AG20443 (cell line): ENCODE measurements at places on chromosomes 7 and 10.

DNA sequence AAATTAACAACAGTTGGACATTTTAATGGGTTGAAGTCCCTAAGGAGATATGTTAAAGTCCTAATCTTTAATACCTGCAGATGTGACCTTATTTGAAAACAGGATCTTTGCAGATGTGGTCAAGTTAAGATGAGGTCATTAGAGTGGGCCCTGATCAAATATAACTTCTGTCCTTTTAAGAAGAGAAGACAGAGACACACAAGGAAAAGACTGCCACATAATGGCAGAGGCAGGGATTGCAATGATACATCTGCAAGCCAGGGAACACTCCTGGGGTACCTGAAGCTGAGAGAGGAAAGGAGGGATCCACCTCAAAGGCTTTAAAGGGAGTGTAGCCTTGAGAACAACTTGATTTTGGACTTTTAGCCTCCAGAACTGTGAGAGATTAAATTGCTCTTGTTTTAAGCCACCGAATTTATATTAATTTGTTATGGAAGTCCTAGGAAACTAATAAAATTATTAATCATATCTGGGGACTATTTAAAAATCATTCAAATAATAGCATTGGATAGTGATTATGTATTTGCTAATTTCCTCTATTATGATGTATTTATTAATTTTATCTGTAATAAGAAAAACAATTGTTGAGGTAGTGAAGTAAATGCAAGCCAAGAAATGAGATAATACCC lies 700.0 kb upstream of the PCDH15 start:
- peak; percentile 14 for DNase-seq

- DNase-seq: no peak
Measured at GRCh38 chr7:48097521-48098231, 8.6 kb downstream of the UPP1 start.

- DNase-seq: no peak
Measured at GRCh38 chr7:33054261-33054964, 8.2 kb downstream of the NT5C3A start.

DNA sequence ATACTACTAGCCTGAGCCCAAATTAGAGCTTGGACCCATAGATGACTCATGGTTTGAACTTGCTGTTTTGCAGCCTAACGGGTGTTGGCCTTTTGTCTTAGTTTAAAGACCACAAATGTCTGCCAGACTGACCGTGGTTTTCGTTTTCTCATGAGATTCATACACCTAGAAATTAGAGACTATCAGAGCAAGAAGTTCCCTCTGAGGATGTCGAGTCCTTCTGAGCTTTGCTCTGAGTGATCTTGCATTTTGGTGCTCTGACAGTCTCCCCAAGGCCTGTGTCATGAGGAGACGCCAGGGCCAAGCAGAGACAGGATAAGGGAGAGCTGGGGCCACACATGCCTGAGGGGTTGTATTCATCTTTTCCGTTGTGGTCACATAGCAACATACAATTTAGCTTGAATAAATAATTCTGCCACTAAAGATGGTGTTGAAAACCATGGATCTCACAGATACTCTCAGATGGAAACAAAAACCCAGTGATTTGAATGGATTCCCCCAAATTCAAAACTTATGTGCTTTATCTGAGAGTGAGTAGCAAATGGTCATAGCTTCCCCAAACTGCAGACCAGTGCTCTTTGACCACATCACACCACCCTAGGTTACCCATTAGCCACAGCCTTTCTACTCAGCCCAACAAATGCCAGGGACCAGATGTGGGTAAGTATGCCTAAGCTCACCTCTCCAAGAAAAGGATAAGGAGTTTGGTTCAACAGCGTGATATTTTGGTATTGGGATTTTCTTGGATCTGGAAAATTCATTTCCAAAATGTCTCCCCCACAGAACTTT lies 762.0 kb upstream of the IGFBP3 start:
- peak; percentile 77 for DNase-seq

DNA sequence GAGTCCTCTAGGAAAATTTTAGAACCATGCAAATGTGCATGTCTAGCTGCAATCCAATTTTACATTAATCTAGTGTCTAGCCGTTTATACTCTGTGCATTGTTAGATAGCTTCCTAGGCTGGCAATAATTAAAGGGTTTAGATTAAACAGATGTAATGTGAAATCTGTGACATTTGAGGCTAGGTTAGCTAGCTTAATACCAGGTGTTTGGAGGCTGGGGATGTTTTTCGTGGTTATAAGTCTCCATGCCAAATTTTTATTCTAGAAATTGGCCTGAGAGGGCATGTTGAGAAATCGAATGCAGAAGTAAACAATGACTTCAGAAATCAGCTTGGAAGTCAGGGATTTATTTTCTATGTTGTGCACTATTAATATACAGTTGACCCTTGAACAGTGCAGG lies 94.2 kb downstream of the ST7 start:
- no peak for DNase-seq

DNA sequence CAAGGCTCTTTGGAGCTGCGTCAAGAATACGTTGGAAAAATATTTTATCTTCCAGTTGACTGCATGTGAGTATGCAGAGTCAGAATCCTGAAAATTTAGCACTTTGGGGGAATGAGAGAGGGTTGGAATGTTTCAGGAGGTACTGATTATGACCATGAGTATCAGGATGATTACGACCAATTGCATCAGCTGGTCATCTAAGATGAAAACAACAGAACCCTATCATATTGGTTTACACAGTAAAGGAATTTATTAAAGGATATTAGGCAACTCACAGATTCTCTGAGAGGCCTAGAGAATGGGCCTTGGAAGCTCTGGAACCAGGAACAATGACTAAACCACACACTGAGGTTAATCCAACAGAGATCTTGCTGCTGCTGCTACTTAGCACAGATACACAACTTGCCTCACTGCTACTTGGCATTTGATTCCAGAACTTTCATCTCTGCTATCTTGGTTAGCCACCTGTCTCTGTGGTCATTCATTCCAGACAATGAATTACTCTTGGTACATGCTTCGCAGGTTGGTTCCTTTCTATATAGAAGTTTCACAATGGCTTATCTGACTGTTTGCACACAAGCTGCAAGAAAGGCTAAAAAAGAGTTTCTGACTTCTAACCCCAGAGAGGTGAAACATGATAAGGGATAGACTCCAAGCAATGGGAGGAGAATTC lies 68.0 kb upstream of the CTTNBP2 start:
- no peak for DNase-seq

DNA sequence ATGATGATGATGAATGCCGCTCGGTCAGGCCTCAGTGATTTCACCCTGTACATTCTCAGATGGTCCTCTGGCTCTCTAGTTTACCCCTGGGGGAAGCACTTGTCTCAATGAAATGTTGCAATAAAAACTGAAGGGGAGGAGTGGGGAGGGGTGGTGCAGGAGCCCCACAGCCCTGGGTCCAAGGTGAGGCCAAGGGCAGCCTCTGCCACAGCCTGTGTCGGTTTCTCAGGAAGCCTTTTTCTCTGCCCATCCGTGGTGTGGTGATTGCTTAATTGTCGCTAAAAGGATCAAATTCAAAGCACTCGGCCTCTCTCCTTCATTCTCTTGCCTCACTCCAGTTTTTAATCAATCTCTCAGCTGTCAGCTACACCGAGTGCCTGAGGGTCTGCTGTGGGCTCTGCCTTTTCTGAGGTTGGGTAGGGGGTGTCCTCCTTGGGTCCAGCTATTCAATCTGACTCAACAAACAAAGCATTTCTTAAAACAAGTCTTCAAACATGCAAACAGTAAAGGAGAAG lies 39.1 kb upstream of the HSPA12A start:
- DNase-seq: no peak
